Renal cortex interstitium (tissue), 15 donors: ENCODE measurements at places on chromosomes 16 and 17. TPM values are rescaled to one million over a fixed set of nuclear protein-coding genes. Genes with fewer than 3 reads are reported as not detected.

The RFNG gene
- 47.2 TPM for polyA plus RNA-seq

The CX3CL1 gene
- polyA plus RNA-seq, result 24.2 TPM

The SHMT1 gene
- 56.1 TPM for polyA plus RNA-seq

The EPN3 gene
- 13.4 TPM for polyA plus RNA-seq

The CD300LB gene
- 0.44 TPM for polyA plus RNA-seq

The MRM1 gene
- 5.6 TPM for polyA plus RNA-seq

The EME1 gene
- polyA plus RNA-seq, result 8.6 TPM

The ZG16B gene
- polyA plus RNA-seq, result not detected

The SDR42E1 gene
- polyA plus RNA-seq, result 14.3 TPM

The CTRB2 gene
- polyA plus RNA-seq, result not detected

The NPIPB6 gene
- 1.7 TPM for polyA plus RNA-seq

The ABCC3 gene
- polyA plus RNA-seq, result 15.5 TPM

The FBXL20 gene
- polyA plus RNA-seq, result 11.8 TPM

The GSG1L gene
- 0.75 TPM for polyA plus RNA-seq

The TRPV2 gene
- 3.8 TPM for polyA plus RNA-seq

The SPATA32 gene
- 0.20 TPM for polyA plus RNA-seq

The IL21R gene
- 0.17 TPM for polyA plus RNA-seq

The DDX42 gene
- 205 TPM for polyA plus RNA-seq

The XAF1 gene
- 9.8 TPM for polyA plus RNA-seq

The CRYM gene
- polyA plus RNA-seq, result 10.0 TPM

The KRT31 gene
- not detected for polyA plus RNA-seq

The EVPL gene
- 13.5 TPM for polyA plus RNA-seq

The SLC5A11 gene
- 5.1 TPM for polyA plus RNA-seq

The QRICH2 gene
- polyA plus RNA-seq, result 9.5 TPM

The CYGB gene
- 15.7 TPM for polyA plus RNA-seq

The NPIPA8 gene
- 2.8 TPM for polyA plus RNA-seq

The MARVELD3 gene
- polyA plus RNA-seq, result 21.2 TPM

The QPRT gene
- polyA plus RNA-seq, result 134 TPM

The TPPP3 gene
- 55.9 TPM for polyA plus RNA-seq
